ENCODE measurements at places on chromosomes 2 and 18. TPM values are rescaled to one million over a fixed set of nuclear protein-coding genes. Genes with fewer than 3 reads are reported as not detected.

Gene SLC14A1
- not detected for total RNA-seq

Gene TUBA3E
- total RNA-seq, result 3.6 TPM

Gene CNDP1
- not detected for total RNA-seq

Gene CYP27C1
- 4.7 TPM for total RNA-seq

Gene TM4SF20
- 8.8 TPM for total RNA-seq

Gene PROM2
- total RNA-seq, result not detected

Gene HS1BP3
- 43.5 TPM for total RNA-seq

Gene MRPS5
- 72.9 TPM for total RNA-seq

Gene RTN4
- 421 TPM for total RNA-seq

Gene QPCT
- 20.4 TPM for total RNA-seq

Gene KATNAL2
- 1.4 TPM for total RNA-seq

Gene SLC23A3
- total RNA-seq, result 1.0 TPM

Gene PID1
- total RNA-seq, result 4.0 TPM

Gene SLC4A3
- 3.0 TPM for total RNA-seq

Gene AAK1
- 14.7 TPM for total RNA-seq

Gene CRIM1
- 184 TPM for total RNA-seq

Gene ADD2
- total RNA-seq, result 27.6 TPM

Gene MOCOS
- 2.7 TPM for total RNA-seq

Gene POLE4
- total RNA-seq, result 187 TPM

Gene GREB1L
- total RNA-seq, result 2.9 TPM

Gene PDE1A
- total RNA-seq, result 0.11 TPM

Gene FTCDNL1
- 2.8 TPM for total RNA-seq

Gene SPATS2L
- total RNA-seq, result 127 TPM

Gene RAMP1
- not detected for total RNA-seq

Gene CPLX4
- total RNA-seq, result not detected

Gene LPIN1
- 10.2 TPM for total RNA-seq

Gene MYO3B
- not detected for total RNA-seq

Gene KIF1A
- 0.73 TPM for total RNA-seq

Gene GRP
- total RNA-seq, result not detected

Gene PSMA8
- not detected for total RNA-seq

Gene SCN3A
- total RNA-seq, result not detected

Gene SNRNP200
- total RNA-seq, result 113 TPM

Gene IL37
- not detected for total RNA-seq

Gene CFAP210
- total RNA-seq, result 0.27 TPM

Gene HOXD8
- 5.6 TPM for total RNA-seq

Gene ZBTB7C
- total RNA-seq, result 0.17 TPM

Gene BOLL
- total RNA-seq, result not detected

Gene CD302
- total RNA-seq, result 2.1 TPM

Gene SPOPL
- total RNA-seq, result 7.9 TPM

Gene EVX2
- total RNA-seq, result not detected

Gene INHBB
- total RNA-seq, result 20.0 TPM

Gene TSHZ1
- total RNA-seq, result 5.4 TPM

Gene RAX
- not detected for total RNA-seq

Gene CNGA3
- total RNA-seq, result not detected

Gene HOXD3
- total RNA-seq, result 0.20 TPM

Gene MAP3K19
- not detected for total RNA-seq

Gene MAB21L4
- 0.20 TPM for total RNA-seq

Gene GPR39
- total RNA-seq, result 7.5 TPM

Gene TRIM43
- not detected for total RNA-seq

Gene IL1RL2
- total RNA-seq, result 0.07 TPM
